ENCODE measurements at places on chromosomes 7 and 10.
A peak's percentile ranks its signal among the peaks of the same experiment; 100 is the strongest.

- H3K27ac ChIP-seq = no peak overlapping the region
- H3K4me3 ChIP-seq = no peak overlapping the region
- H3K4me1 ChIP-seq = no peaks in the 10 kb centered on the region
- H3K27me3 ChIP-seq = no peaks in the 10 kb centered on the region
- DNase-seq = no peak
These were observed 58.8 kb downstream of the TSPAN12 start for GRCh38 chr7:120799147-120799546.

DNA sequence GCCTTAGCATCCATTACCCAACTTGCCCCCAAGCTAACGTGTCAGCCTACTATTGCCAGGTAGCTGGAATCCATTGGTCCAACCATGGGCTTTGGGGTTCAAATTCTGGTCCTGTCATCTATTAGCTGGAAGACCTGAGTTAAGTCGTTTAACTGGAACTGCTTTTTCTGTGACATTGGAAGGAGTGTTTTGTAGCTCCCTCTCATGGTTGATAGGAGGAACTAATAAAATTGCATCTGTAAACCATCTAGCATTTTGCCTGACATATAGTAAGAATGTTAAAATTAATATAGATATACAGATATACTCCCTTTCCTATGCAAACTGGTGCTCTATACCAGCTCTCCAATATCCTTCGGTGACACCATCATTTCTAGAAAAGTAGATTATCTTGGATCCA, 23.8 kb upstream of the SLF2 start:
- no peaks in the 10 kb centered on the region for H3K36me3 ChIP-seq
- no peak overlapping the region for H3K27ac ChIP-seq
- DNase-seq = no peak
- no peak overlapping the region for H3K4me3 ChIP-seq
- no peaks in the 10 kb centered on the region for H3K4me1 ChIP-seq
- no peaks in the 10 kb centered on the region for H3K27me3 ChIP-seq

DNA sequence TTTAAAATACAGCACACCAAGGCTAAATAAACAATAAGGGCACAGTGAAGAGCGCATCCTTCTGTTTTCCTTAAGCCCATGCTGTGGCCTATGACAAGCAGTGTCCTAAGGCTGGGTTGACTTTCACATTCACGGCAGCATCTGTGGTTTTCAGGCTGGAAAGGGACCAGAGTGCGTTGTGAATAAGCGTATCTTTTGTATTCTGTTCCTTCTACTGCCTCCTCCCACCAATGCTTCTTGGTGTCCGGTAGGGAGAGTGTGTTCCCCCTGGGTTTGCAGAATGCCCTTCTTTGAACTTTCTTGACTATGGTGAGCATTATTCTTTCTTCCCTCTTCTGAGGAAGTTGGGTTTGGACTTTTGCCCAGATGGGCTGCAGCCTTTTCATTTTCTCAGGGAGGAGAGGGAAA, 73.6 kb downstream of the ABCA13 start:
- no peaks in the 10 kb centered on the region for H3K36me3 ChIP-seq
- DNase-seq = no peak
- H3K4me3 ChIP-seq = no peak overlapping the region
- H3K27ac ChIP-seq = no peak overlapping the region
- no peaks in the 10 kb centered on the region for H3K4me1 ChIP-seq
- H3K27me3 ChIP-seq = no peaks in the 10 kb centered on the region

GRCh38 chr7:127404286-127405072, 12.0 kb upstream of the ZNF800 start:
- no peak for DNase-seq
- H3K4me1 ChIP-seq = peaks cover 12% of the 10 kb centered on the region
- H3K4me3 ChIP-seq = no peak overlapping the region
- H3K27me3 ChIP-seq = no peaks in the 10 kb centered on the region
- no peak overlapping the region for H3K27ac ChIP-seq

DNA sequence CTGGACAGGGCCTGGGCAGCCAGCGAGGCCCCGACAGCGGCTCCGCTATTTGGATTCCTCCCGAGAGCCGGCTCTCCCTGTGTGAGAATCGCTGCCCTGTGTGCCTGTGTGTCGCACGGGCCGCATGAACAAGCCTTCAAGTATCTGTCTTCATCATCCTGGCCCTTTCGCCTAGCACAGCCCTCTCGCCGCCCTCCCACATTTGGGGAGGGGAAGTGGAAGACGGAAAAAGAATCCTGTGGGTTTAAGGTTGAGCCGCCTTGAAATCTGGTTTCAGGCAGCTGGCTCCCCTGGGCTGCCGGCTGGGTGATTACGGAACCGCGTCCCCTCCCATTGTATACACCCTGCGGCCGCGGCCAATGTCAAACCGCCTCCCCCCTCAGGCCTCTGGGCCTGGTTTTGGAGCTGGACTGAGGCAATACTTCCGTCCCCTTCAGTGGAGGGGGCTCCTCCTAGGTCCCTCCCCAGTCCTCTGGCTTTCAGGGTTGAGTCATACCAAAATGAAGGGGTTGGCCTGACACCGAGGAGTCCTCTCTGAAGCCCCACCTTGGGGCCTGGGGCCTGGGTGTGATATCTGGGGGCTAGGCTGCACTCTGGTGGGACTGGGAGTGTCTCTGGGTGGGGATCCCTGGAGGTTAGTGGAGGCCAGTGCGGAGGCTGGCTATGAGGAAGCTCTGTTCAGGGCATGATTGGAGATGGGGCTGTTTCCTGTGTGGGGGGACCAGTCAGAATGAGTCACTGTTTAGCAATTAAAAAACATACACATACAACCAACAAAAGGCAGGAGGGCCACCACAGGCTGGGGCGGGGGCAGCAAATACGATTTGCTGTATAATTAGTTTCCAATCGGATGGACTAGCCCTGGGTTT, 1.7 kb downstream of the TRIM8 start:
- peak; percentile 70 for DNase-seq
- H3K4me3 ChIP-seq = peak overlapping the region; percentile 80
- H3K36me3 ChIP-seq = no peaks in the 10 kb centered on the region
- H3K27ac ChIP-seq = peak overlapping the region; percentile 82
- H3K27me3 ChIP-seq = no peaks in the 10 kb centered on the region

GRCh38 chr7:84041649-84042048, 152.9 kb downstream of the SEMA3A start:
- no peak overlapping the region for H3K27ac ChIP-seq
- no peaks in the 10 kb centered on the region for H3K27me3 ChIP-seq
- no peaks in the 10 kb centered on the region for H3K4me1 ChIP-seq

DNA sequence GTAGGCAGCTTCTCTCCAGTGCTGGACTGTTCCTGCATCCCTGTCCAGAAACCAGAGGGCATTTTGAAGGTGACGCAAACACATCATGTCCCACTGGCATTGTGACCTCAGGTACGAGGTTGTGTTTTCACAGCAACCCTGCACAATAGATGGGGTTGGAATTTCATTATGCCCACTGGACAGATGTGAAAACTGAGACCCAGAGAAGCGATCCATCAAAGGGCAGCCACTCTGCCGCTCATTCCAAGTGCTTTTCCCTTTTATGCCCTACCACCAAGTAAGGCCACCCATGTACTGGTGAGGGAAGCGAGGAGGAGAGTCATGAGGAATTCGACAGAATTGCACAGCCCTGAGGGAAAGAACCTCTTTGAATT, 63.3 kb downstream of the CALML3 start:
- H3K4me1 ChIP-seq = peaks cover 6% of the 10 kb centered on the region
- no peak for DNase-seq
- H3K36me3 ChIP-seq = no peaks in the 10 kb centered on the region
- peaks cover 3% of the 10 kb centered on the region for H3K27me3 ChIP-seq
- no peak overlapping the region for H3K27ac ChIP-seq
- H3K4me3 ChIP-seq = no peak overlapping the region

- H3K4me1 ChIP-seq = no peaks in the 10 kb centered on the region
- no peak for DNase-seq
- H3K27ac ChIP-seq = no peak overlapping the region
- H3K4me3 ChIP-seq = no peak overlapping the region
- H3K27me3 ChIP-seq = no peaks in the 10 kb centered on the region
These were observed 347.8 kb upstream of the NFE2L3 start for GRCh38 chr7:25804154-25804553.

DNA sequence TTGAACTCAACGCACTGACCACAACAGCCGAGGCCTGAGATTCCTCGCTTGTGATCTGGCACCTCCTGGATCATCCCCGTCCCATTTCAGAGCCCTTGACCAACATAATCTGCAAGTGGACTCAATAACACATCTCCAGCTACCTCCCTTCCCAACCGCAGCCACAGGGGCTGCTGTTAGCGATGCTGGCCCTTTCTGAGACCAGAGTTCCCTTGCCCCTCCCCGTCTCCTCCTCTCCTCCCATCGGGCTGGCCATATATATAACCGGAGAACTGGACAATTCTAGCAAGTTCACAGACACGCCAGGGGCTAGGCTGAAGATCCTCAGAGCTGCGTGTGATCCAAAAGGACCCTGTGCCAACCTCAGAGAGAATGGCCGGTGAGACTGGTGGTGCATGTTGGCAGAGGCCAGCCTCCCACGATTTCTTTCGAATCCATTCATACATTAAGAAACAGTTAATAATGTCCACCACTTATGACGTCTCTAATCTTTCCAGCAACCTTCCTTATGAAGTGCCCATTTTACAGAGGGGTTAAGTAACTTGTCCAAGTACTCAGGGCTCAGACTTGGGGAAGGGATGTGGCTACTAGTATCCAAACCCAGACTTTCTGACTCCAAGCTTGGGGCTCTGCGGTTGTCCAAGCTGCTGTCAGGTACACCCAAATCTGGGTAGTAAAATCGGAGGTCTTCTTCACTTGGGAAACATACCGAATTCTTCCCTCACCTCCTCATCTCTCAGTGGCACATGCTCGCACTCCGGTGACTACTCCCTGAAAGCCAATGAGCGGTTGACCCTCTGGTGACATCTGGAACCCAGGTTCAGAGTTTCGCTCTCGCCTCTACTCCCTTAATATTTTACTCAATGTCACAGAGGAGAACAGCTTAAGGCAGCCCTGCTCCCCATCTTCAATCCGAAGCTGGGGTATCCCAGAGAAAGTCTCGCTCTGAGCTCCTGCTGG, 11.2 kb upstream of the FEZF1 start:
- H3K4me1 ChIP-seq = no peaks in the 10 kb centered on the region
- no peaks in the 10 kb centered on the region for H3K36me3 ChIP-seq
- DNase-seq = no peak
- no peak overlapping the region for H3K27ac ChIP-seq

- H3K27ac ChIP-seq = no peak overlapping the region
- no peaks in the 10 kb centered on the region for H3K27me3 ChIP-seq
- DNase-seq = no peak
- H3K4me1 ChIP-seq = no peaks in the 10 kb centered on the region
- H3K4me3 ChIP-seq = no peak overlapping the region
- H3K36me3 ChIP-seq = no peaks in the 10 kb centered on the region
These were observed 342.2 kb upstream of the AKR1E2 start for GRCh38 chr10:4483811-4484210.

- H3K27me3 ChIP-seq = no peaks in the 10 kb centered on the region
- H3K27ac ChIP-seq = no peak overlapping the region
- no peaks in the 10 kb centered on the region for H3K4me1 ChIP-seq
- DNase-seq = no peak
These were observed 182.3 kb downstream of the SNX13 start for GRCh38 chr7:17758008-17758407.

GRCh38 chr7:27186668-27187474, 1.8 kb upstream of the HOXA11 start:
- H3K4me3 ChIP-seq = no peak overlapping the region
- H3K27ac ChIP-seq = no peak overlapping the region
- peaks cover 90% of the 10 kb centered on the region for H3K27me3 ChIP-seq
- no peak for DNase-seq
- peaks cover 65% of the 10 kb centered on the region for H3K4me1 ChIP-seq
- H3K36me3 ChIP-seq = no peaks in the 10 kb centered on the region

GRCh38 chr10:86293396-86293791, 73.2 kb downstream of the GRID1 start:
- no peak for DNase-seq
- no peaks in the 10 kb centered on the region for H3K4me1 ChIP-seq
- H3K27ac ChIP-seq = no peak overlapping the region
- H3K27me3 ChIP-seq = no peaks in the 10 kb centered on the region
- no peak overlapping the region for H3K4me3 ChIP-seq

- no peak overlapping the region for H3K27ac ChIP-seq
- no peak for DNase-seq
- H3K27me3 ChIP-seq = no peaks in the 10 kb centered on the region
- H3K4me1 ChIP-seq = no peaks in the 10 kb centered on the region
- no peaks in the 10 kb centered on the region for H3K36me3 ChIP-seq
These were observed 39.6 kb downstream of the FAM171A1 start for GRCh38 chr10:15331461-15331860.

GRCh38 chr10:3701491-3701890, 83.5 kb downstream of the KLF6 start:
- H3K4me1 ChIP-seq = no peaks in the 10 kb centered on the region
- H3K36me3 ChIP-seq = no peaks in the 10 kb centered on the region
- no peak for DNase-seq
- no peaks in the 10 kb centered on the region for H3K27me3 ChIP-seq

DNA sequence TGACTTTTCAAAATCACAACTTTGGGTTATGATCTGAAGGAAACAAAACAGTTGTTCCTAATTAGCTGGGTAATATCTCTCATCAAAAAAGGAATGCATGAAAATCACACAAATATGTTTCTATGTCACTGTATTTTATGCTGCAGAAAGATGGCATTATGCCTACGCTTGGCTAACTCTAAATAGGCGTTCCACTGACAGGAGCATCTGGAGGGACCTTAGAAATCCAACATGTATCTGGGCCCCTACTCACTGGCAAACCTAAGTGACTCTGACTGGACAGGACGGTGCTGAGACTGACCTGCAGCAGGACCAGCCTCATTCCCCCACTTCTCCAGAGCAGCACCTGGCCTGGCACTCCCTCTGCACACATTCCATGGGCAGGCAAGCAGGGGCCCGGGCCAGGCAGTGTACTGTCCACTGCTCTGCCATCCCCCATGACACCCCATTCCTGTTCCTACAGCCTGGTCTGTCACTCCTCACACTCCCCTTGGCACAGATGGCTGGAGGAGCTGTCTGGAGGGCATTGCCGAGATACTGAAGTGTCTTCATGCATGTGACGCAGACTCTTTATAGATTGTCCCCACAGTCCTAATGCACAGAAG, 2.6 kb upstream of the MYL7 start:
- DNase-seq = no peak
- H3K4me1 ChIP-seq = peaks cover 8% of the 10 kb centered on the region
- no peaks in the 10 kb centered on the region for H3K36me3 ChIP-seq
- no peaks in the 10 kb centered on the region for H3K27me3 ChIP-seq
- no peak overlapping the region for H3K27ac ChIP-seq
- no peak overlapping the region for H3K4me3 ChIP-seq

- H3K4me1 ChIP-seq = peaks cover 43% of the 10 kb centered on the region
- no peaks in the 10 kb centered on the region for H3K36me3 ChIP-seq
- no peaks in the 10 kb centered on the region for H3K27me3 ChIP-seq
- no peak for DNase-seq
- H3K27ac ChIP-seq = no peak overlapping the region
- H3K4me3 ChIP-seq = no peak overlapping the region
These were observed 752.0 kb downstream of the GRID1 start for GRCh38 chr10:85614566-85614965.
